Hematopoietic multipotent progenitor cell treated with erythropoietin and hydrocortisone succinate and interleukin-3 and kit ligand, for 15 days (in vitro differentiated cells): ENCODE measurements at places on chromosomes 2 and 18.

- no peak for DNase-seq
Measured at GRCh38 chr2:108927936-108928659, 60.9 kb downstream of the EDAR start.

DNA sequence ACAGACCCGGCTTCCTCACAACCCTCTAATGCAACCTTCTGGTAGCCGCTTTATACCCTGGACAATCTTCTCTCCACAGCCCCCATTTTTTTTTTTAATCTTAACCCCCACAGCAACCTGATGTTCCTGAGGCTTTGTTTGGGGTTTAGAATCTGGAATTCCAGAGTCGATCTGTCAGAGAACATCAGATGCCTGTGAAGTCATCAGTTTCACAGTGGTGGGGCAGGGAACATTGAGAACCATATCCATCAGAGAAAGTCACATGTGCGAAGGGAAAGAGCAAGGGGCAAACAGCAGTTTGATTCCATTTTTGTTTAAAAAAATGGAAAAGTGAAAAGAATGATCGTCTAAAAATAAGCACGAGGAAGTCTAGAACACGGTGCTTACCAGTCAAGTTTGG, 20.6 kb downstream of the NPAS2 start:
- no peak for DNase-seq

- DNase-seq: no peak
Measured at GRCh38 chr2:186584053-186584452, 5.8 kb upstream of the ITGAV start.

DNA sequence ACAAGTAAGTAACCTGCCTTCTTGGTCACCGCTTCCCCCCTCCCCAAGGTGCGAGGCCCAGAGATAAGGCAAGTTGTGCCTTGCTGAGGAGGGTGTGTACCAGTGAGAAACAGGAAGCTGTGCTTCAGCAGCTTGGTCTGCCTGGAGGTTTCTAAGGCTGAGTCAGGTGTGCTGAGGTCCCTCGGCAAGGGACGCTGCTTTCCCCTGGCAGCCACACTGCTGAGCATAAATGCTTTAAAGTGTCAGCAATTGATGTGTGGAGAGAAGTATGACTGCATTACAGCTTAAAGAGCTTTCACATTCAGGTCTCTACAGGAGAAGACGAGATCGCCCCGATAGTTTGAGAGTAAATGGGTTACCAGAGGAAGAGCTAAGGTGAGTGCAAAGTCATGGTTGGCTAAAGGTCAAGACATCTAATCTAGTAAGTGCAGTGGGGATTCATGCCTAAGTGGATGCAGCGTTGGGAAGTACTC, 86.9 kb downstream of the LIMS1 start:
- peak; percentile 45 for DNase-seq

GRCh38 chr2:8679827-8680731, 1.8 kb upstream of the ID2 start:
- DNase-seq: peak; percentile 18
